ENCODE measurements at places on chromosomes 11 and 22.

- DNase-seq: peak; percentile 86
These were observed at the start of gene APBB1 for GRCh38 chr11:6419009-6419631. APBB1 (minus strand) TSS chr11:6419094; CDS start chr11:6411347, 7,747 bp downstream.

- DNase-seq: no peak
These were observed 741.4 kb downstream of the NTM start for GRCh38 chr11:132111838-132112237.

GRCh38 chr22:22123118-22123959 is 121.2 kb upstream of the VPREB1 start:
- DNase-seq: no peak

DNA sequence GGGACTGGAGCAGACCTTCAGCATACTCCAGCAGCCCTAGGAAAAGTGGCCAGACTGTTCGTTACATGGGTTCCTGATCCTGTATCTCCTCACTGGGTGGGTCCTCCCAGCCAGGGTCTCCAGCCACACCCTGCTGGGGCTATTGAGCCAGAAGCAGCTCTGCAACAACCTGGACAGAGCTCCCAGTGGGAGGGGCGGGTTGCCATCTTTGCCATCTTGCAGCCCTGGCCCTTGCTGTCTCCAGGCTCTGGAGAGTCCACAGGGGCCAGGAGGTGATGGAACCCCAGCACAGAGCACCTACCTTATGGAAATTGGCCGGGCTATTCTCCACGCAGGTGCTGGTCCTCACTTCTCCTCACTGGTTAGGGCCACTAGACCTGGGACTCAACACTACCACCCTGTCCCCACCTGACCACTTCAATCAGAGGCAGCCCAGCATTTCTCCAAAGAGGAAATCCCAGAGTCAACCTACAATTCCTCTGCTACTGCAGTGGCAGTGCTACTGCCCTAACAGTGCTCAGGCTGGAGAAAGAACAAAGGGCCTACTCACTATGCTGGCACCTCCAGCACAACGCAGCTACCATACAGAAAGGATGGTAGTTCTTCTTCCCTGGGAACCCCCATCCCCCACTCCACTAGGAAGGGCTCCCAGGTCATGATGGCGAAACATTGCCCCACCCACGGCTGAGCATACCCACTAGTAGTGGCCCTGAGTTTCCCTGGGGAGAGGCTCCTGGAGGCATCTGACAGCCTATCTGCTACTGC is 290.2 kb upstream of the NCAM1 start:
- DNase-seq: no peak

- DNase-seq: no peak
These were observed 64.7 kb downstream of the PDE2A start for GRCh38 chr11:72609476-72609875.

GRCh38 chr22:25403811-25404471 is 160.5 kb upstream of the GRK3 start:
- DNase-seq: peak; percentile 32

DNA sequence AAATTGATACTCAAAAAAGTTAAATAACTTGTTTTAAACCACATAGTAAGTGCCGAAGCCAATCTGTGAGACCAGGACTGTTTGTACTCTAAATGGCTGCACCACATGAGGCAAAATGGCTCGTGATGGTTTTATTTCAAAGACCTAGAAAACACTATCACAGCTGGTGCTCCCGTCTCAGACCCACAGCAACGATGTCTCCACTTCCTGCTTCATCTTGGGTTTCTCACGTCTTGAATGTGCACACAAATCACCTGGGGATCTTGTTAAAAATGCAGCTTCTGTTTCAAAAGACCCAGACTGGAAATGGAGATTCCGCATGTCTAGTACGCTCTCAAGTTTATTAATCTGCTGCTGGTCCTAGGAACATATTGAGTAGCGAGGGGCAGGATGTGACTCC is 1.2 kb downstream of the CD3E start:
- DNase-seq: peak; percentile 52

GRCh38 chr11:74927496-74927895 is 21.4 kb downstream of the XRRA1 start:
- no peak for DNase-seq
